Prostate gland (tissue), 2 donors: ENCODE measurements at places on chromosomes 5 and 9. TPM values are rescaled to one million over a fixed set of nuclear protein-coding genes. Genes with fewer than 3 reads are reported as not detected.
A peak's percentile ranks its signal among the peaks of the same experiment; 100 is the strongest.

Gene PTPN3
- total RNA-seq = 16.3 TPM

DNA sequence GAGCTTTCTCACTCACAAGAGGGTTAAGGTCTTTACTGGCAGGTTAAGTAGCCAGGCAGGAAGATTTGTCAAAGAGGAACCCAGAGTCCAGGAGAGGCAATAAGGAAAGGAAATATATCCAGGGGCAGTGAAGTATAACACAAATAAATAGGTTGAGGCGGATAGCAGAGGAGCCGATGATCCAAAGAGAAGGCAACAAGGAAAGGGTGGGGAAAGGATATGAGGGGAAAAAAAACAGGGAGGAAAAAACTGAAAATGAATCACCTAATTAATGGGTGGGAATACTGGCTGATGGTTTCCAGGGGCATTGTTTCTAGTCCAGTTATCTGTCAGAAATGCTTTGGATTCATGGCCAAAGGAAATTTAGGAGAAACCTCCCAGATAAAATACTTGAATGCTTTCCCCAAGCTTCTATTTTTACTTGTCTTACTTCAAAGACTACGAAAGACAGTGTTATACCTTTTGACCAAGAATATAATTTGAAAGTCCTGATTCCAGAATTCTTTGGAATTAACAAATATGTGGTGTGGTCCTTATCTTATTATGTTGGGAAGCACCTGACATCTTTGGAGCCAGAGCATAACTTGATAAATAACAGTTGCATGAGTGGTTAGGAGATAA lies 146.5 kb downstream of the AOPEP start:
- no peak for DNase-seq

Gene CAMK2A
- 1.0 TPM for total RNA-seq

DNA sequence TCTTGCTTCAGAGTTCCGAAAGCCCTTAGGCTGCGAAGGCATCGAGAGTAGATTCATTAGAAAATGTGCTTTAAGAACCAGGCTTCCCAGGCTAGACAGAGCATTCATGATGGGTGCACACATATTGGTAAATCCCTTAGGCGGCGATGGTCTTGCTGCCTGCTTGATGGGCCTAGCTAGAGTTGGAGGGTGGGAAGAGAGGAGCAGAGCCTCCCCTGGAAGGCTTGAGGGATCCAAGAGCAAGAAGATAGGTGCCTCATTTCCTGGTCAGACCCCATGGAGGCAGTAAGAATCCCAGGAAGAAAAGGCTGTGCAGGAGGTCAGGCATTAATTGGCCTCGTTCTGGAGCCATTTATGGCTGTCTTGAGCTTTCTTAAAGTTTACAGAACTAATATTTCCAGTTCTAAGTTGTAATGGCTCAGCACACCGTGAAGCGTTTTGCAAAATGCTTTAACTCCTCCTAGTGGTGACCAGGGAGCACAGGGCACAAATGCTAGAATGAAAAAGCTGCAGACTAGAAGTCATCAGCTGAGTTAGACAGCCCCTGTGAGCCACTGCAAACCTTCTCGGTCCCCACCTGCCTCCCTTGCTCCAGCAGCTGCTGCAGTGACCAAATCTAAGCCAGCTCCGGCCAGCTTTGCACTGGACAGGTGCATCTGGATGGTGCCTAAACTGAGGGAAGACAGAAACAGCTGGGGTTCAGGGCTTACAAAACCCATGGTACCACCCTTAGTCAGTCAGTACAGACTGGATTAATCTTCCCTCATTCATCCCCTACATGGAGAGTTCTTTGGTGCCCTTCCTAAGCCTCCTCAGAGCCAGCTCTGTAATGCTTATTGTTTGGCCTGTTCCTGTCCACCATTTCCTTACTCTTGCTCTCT lies 14.7 kb downstream of the SLC45A2 start:
- DNase-seq = no peak

Gene TEX48
- total RNA-seq = not detected

DNA sequence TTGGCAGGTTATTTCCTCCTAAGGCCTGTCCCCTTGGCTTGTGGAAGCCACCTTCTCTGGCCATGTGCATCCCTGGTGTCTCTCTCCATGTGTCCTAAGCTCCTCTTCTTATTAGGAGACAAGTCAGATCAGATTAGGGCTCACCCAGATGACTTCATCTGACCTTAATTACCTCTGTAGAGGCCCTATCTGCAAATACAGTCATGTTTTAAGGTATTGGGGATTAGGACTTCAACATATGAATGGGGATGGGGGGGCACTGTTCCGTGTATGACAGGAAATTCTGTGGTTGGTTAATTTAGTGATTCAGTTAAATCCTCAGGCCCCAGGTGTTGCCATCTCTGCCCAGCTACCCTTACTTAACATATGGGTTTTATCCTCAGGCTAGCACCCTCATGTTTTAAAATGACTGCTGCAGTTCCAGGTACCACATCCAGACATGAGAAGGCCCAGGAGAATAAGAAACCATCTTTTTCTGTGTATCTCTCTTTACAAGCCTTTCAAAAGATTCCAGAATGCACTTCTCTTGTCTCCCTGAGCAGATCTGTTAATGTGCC lies 51.9 kb upstream of the RAI14 start:
- DNase-seq = no peak

Gene CER1
- not detected for total RNA-seq

GRCh38 chr5:66100851-66101250 lies 43.2 kb upstream of the SREK1 start:
- DNase-seq = no peak

DNA sequence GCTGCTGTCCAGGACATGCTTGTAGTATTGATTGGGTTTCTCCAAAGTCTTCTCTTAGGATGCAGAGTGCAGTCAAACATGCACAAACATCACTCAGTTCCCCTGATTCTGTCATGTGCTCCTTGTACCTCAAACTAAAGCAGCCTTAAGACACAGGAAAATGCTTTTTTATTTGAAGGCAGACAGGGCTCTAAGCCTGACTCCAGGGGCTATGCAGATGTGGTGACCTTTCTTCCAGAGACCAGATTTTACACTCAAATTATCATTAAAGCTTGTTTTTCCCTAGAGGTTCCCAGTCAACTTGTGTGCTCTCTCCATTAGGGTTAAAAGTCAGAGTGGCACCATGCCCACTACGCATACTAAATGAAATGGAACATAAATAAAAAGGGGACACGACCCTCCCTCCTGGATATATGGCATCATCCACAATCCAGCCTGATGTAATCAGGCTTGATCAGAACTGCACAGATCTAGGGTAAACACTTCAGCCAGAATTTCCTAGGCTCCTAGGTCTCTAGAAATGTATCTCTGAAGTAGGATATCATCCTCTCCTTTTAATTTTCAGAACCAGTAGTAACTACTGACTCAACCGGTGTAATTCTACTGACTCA lies 771.1 kb downstream of the NR2F1-AS1 start:
- DNase-seq = no peak

DNA sequence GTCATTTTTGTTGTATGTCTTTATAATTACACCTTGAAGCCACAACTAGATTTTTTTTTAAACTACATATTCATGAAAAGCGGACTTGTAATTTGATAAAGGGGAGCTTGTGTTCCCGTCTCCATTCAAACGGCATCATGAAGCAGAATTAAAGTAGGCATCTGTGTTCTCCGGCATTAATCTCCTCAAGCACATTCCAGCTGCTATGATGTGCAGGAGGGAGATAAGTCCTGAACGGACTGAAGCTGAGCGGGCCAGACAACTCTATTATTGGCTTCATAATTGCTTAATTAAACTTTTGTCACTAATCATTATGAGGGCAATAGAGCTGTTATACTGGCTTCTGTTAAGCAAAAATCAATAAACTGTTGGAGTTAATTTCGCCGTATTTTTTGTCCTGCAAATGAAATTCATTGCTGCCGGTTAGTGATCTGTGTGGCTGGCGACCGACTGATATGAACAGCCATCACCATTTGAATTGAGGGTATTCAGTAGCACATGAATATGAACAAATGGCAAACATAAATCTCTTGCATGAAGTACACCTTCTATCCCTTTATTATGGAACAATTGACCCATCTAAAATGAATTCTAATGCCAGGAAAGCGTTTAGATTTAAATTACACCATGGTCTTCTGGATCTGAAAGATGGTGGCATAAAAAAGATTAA lies 408.8 kb upstream of the IRX1 start:
- no peak for DNase-seq

DNA sequence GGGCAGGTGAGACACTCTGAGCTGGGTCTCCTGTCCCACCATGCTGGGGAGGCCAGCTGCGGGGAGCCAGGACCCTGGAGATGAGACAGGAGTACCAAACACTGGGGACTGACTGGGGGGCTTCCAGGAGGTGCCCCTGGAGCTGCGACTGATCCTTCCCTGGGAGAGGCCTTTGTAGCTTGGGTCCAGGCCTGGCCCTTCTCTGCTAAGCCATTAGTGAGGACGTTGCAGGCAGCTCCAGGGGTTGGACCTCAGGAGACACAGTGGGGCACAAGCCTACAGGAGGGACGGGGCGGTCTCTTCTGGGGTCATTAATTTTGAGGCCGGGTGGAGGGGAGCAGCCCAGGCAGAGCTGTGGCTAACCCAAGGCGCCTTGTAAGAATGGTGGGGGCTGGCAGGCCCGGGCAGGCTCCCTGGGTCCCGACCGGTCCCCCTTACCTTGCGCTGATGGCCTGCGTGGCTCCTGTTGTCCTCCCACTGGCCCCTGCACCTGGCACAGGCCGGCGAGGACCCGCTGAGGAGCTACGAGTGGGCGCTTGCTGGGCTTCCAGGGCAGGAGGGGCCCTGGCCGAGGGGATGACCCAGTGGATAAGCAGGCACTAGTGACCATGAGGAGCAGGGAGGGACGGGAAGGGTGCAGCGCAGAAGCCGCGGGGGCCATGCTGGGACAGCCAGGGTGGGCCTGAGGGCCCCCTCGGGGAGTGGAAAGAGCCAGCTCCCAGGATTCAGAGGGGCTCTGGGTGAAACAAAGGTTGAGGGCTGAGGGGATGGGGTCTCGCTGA lies 5.1 kb downstream of the MRPS2 start:
- DNase-seq = no peak

GRCh38 chr9:105187781-105188180 lies 56.7 kb upstream of the SLC44A1 start:
- DNase-seq = no peak

DNA sequence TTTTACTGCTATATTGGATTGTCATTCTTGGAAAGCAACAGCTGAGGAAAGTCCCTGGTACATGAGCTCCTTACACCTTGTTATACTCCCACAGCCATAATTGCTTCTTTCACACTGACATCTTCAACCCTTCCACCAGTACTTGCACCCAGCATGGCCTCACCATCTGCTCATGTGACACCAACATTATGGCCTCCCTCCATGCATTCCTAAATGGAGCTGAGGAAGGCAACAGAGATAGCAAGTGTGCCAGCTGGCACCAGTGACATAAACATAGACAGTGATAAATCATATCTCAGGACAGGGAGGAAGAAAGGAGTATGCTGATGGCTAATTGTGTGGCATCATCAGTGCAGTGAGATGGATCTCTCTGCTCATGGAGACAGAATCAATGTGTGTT lies 119.5 kb downstream of the BAAT start:
- no peak for DNase-seq

Gene F12
- 0.74 TPM for total RNA-seq

DNA sequence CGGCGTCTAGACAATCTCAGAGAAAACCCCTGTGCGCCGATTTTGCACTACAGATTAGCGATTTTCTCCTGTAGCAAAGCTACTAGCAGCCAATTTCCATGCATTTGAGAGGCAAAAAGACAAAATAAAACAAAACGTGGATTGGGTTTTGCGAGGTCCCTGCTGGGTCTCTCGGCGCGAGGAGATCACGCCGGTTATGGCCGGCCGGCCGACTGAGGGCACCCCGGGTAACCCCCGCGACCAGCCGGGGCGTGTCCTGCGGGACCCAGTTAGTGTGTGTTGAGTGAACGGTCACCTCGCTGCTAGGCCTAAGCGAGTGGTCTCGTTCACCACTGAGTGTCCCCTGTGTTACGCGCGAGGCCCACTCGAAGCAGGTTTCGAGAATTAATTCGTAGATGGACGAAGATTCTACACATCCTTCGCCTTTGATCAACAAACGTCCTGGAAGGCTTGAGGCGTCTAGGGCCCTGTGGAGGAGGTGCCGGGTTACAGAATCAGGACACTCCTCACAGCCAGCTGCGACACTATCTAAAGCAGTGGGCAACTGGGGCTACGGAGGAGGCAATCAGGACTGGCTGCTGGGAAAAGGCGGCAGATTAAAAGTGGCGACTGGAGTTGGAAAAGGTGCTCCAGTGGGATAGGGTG lies 764 bp upstream of the VDAC1 start:
- peak; percentile 19 for DNase-seq

DNA sequence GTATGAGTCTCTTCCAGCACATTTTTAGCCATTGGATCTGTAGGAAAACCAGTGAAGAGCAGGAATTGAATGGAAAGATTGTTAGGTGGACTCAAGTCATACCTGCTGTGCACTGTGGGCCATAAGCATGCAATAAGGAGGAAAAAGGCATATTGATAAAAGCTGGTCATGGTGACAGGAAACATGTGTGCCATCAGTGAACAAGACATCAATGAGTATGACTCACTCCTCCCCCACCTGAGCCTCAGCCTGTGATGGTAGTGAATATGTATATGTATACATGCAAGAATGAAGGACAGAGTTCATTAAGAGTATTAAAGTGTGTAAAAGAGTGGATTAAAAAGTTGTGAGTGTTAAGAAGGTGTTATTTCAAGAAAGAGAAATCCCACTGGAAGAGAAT lies 164.5 kb downstream of the TMEM38B start:
- DNase-seq = no peak

DNA sequence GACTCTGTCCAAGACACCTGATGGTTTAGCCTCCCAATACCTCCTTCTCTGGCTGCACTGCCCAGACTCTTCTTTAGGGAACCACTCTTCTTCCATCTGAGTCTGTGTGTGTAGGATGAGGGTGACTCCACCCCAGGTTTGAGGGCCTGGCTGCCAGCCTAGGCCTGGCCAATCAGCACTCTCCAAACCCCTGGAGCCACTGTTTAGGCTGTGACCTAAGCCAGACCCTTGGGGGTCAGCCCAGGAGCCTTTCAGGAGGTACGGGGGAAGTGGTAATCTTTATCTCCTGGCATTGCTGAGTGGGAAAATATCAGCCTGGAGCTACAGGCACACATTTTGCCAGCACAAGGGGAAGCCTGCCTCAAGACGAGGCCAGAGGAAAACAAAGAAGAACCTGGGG lies 6.2 kb upstream of the ERGIC1 start:
- DNase-seq = no peak

Gene SV2C
- 0.28 TPM for total RNA-seq

Gene GRXCR2
- not detected for total RNA-seq

Gene PALM2AKAP2
- total RNA-seq = 0.27 TPM

Gene MEGF9
- total RNA-seq = 12.0 TPM

GRCh38 chr5:4015709-4016108 lies 420.1 kb downstream of the IRX1 start:
- DNase-seq = no peak

DNA sequence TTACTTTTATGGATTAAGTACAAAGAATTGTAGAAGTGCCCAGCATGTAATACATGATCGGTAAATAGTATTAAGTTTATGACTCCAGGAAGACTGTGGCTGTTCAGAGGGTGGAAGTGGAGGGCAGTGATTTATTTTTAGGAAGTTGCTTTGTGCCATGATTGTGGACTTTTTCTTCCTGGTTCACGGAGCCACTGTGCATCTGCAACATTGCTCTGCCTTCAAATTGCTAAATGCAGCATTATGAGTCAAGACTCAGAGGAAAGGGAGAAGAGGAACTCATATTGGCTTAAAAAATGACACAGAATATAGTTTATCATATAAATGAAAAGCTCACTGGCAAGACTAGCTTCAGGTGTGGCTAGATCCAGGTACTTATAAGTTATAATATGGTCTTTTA lies 301.5 kb downstream of the KCTD16 start:
- DNase-seq = no peak
